ENCODE measurements at places on chromosomes 4 and X. TPM values are rescaled to one million over a fixed set of nuclear protein-coding genes. Genes with fewer than 3 reads are reported as not detected.

- DNase-seq: no peak
These were observed 6.7 kb downstream of the BBS12 start for GRCh38 chr4:122739174-122739573.

- no peak for DNase-seq
These were observed 583.4 kb downstream of the TRAM1L1 start for GRCh38 chr4:116501954-116502353.

NEXMIF gene
- total RNA-seq: 1.1 TPM

SEC31A gene
- total RNA-seq: 157 TPM

ZNF275 gene
- 16.1 TPM for total RNA-seq

DNA sequence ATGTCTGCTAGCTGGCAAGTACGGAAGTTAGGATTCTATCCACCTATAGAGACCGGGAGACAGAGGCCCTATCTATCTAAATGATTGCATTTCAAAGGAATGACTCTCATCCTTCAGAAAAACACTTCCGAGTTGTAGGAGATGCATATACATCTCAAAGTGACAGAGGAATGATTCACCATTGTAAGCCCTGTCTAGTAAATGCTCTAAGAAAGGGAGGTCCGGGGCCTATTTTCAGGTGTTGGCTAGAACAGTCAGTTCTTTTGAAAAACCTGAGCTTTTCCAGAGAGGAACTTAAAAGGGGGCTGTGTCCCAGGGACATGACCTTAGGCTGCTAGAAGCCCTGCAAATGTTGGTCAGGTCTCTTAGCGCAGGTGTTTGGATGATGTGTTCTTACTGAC, 262.9 kb upstream of the IL1RAPL1 start:
- no peak for DNase-seq

HDX gene
- 0.29 TPM for total RNA-seq

GRCh38 chr4:52984462-52984881, 122.4 kb downstream of the RASL11B start:
- DNase-seq: no peak

PRAF2 gene
- 25.4 TPM for total RNA-seq

GRCh38 chr4:2330091-2331042, 68.5 kb upstream of the MXD4 start:
- DNase-seq: no peak

- DNase-seq: no peak
These were observed 124.5 kb downstream of the DMD start for GRCh38 chrX:33086886-33087285.

GRCh38 chr4:26803211-26803861, 57.3 kb upstream of the STIM2 start:
- DNase-seq: no peak

CENPVL2 gene
- not detected for total RNA-seq

GRCh38 chr4:168794881-168795280, 215.2 kb downstream of the CBR4 start:
- no peak for DNase-seq

GRCh38 chr4:21964762-21965319, 16.3 kb upstream of the KCNIP4 start:
- no peak for DNase-seq

- peak; percentile 27 for DNase-seq
These were observed 39.0 kb downstream of the STX18 start for GRCh38 chr4:4502694-4503311.

DNA sequence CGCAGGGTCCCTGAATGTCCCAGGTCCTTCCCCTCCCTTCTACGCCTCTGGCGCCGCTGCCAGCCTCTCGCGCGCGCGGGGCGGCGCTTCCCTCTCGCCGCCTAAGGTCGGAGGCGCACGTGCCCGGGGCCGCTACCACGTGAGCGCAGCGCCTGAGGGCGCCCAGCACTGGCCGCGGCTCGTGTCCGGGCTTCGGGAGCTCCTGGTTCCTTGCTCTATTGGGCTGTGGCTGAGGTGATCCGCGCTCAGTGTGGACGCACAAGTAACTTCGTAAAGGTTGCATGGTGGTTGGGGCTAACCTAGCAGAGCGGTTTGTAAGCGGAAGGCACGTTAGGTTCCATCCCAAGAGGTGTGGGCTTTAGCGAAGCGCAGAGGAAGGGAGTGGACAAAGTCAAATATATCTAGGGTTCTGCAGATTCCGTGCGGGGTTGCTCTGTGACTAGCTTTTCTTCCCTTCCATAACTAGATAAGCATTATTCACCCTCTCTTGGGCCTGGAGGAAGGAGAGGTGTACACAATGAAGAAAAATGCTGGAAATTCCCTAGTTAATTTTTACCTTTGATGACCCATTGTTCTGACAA, 1.8 kb downstream of the TLL1 start:
- DNase-seq: no peak

GAGE12F gene
- total RNA-seq: not detected

DNA sequence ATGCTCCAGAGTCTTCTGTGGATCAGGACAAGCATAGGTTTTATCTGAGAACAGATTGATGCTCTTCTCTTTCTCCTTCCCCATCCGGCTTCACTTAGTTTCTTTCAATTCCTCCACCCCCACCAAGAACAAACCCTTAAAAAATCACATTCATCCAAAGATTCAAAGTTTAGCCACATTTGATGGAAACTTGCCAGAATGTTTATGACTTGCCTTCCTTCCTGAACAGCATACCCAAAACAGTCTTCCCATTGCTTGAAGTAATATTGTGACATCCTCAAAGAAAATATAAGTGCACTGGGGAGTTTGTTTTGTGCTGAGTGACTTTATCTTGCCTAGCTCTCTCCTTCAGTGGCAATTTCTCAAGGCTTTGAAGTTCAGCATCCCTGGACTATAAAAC, 83.0 kb downstream of the MAGEB17 start:
- no peak for DNase-seq

DNA sequence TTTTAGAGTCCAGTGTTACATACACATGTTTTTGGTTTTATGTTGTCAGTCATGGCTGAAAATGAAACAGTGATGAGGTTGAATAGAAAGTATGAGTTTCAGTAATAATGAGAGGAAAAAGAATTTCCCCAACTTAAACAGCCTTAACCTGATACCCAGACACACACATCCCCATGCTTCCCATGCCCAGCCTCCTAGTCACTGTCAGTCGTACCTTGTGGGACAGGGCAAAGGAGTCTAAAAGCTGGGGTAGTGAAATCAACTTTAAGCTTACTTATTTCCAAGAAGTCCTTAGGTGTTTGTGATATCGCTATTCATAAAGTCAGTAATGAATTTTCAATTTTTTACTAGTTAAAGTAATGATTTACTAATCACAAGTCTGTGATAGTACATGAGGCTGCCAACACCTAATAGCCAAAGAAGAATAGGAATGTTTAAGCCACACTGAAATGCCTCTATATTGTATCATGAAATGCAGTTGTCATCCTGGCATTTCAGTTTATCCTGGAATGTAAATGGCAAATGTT, 24.3 kb upstream of the GPR34 start:
- DNase-seq: no peak

DNA sequence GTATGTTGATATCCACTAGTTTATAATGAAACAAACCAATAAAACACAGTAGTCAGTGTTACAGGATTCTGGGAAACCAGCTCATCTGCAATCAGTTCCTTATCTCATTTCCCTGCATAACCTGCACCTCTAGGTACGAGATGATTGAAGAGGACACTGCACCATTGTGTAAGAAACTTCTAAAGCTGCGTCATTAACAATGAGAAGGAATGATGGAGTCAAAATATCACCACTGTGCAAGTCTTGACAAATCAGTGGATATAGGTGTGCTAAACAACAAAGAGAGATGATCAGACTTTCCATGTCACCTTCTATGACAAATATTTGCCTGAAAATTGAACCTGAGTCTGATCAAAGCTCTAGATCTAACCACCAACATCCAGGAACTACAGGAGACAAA, 40.7 kb upstream of the DHX15 start:
- no peak for DNase-seq

PNMA3 gene
- 14.3 TPM for total RNA-seq

GRCh38 chr4:123340381-123340701, 56.3 kb upstream of the SPRY1 start:
- DNase-seq: no peak

- DNase-seq: no peak
These were observed 17.5 kb upstream of the UGDH start for GRCh38 chr4:39544580-39545315.

- no peak for DNase-seq
These were observed 48.3 kb downstream of the PDE5A start for GRCh38 chr4:119580293-119580692.

GRCh38 chr4:153028535-153028934, 92.4 kb downstream of the FHDC1 start:
- no peak for DNase-seq

DNA sequence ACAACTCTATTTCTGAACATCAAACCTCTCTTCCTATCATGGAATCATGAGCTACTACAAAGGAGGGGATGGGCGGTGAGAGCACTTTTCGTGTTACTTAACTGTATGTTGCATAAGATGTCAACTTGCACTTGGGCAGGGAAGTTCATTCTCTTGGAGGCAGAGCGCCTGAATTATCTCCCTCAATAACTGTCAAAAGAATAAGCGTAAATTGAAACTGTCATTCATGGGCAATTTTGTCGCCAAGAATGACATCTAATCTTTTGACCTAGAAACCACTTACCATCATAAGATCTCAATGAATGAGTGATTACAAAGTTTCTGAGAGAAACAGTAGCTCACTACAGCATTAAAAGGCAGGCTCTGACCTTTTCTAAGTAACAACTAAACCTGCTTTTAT, 23.5 kb upstream of the USP26 start:
- no peak for DNase-seq

TLR10 gene
- 0.20 TPM for total RNA-seq

ADGRL3 gene
- not detected for total RNA-seq

DNA sequence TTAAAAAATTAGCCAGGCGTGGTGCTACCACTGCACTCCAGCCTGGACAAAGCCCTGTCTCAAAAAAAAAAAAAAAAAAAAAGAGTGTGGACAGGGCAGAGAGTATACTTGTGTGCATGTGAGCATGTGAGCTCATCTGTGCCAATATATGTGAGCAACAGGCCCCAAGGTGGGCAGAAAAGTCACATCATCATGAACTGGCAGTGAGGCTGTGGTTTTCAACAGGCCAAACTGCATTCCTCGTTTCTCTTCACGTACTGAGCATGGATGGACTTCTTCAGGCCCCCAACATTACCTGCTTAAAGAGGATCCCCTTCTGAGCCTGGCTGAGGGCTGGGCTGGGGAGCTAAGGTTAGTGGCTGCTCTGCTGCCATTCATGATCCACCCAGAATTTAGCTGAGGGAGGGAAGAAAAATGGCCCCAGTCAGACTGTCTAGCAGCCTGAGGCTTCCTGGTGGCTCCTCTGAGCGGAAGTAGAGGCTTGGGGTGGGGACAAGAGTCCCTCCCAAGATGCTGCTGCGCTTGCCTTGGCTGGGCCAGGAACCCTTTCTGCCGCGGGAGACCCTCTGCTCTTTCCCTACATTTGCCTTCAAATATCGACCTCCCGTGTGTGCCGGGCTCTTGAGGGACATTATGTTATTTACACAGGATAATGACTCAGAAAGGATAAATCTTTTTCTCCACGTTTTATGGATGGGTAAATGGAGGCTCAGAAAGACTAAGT, 55.0 kb downstream of the DIPK2B start:
- DNase-seq: no peak

GALNTL6 gene
- not detected for total RNA-seq

DNA sequence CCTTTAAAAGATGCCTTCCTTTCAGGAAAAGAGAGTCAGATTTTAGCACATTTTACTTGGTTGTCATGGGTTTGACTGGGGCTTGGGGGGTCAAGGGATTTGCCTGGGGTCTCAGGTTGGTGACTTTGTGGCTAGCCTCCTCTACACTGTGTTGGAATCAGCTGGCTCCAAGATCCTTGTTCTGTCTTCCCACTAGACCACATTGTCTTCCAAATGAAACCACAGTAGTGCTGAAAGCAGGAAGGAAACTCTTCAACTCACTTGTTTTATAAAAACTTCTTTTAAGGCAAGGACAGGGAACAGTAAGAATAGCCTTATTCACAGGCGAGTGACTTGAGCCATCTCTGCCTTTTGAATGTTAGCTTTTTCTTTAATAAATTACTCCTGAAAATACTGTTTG, 37.0 kb upstream of the OTUD4 start:
- DNase-seq: no peak

Data from CD4-positive, alpha-beta memory T cell (primary cell).